ENCODE measurements at places on chromosomes 16 and 17.

DNA sequence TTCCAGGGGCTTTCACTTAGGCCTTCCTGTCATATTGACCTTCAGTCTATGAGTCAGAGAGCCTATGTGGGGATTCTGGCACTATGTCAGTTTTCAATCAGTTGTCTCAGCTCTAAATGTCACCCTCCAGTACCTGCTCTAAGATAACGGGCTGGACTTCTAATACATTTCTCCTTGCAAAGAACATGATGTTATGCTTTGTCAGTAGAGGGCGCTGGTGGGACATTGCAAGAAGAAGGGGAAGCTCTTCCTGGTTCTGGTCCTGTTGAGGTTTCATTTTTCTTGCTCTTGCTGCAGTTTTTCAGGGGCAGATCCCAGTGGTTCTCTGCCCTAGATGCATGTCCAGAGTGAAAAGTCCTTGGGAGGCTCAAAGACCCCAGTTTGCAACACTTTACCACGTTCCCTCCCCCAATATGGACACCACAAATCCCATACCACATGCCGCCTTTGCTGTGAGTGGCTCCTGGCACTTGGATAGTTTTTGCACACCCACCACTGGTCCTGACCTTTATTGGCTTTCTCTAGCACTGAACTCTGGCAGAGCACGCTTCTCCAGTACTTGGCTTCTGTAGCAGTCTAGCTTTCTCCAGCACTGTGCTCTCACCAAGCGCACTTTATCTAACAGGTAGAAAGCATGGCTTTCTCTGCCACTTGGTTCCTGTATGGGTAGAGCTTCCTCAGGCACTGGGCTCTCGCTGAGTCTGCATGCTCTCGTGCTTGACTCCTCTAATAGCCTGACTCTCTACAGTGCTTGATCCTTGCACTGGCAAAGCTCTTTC is 49.0 kb downstream of the BCL7C start:
- DNase-seq: peak; percentile 61

DNA sequence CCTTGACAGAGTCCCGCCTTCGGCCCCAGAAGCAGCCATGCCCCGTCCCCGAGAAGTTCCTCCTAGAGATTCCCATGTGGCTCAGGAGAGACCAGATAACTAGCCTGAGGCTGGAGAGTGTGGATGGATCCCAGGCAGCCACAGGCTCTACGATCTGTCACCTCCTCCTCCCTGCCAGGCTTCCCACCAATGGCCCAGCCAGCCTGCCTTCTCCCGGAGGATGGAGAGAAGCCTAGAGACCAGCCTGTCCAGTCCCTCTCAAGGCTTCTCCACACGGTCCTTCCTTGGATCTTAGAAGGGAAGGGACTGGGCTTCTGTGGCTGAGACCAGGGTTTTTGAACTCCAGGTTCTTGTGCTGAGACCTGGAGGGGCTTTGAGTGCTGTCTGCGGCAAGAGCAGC is 1.6 kb upstream of the SMTNL2 start:
- no peak for DNase-seq

DNA sequence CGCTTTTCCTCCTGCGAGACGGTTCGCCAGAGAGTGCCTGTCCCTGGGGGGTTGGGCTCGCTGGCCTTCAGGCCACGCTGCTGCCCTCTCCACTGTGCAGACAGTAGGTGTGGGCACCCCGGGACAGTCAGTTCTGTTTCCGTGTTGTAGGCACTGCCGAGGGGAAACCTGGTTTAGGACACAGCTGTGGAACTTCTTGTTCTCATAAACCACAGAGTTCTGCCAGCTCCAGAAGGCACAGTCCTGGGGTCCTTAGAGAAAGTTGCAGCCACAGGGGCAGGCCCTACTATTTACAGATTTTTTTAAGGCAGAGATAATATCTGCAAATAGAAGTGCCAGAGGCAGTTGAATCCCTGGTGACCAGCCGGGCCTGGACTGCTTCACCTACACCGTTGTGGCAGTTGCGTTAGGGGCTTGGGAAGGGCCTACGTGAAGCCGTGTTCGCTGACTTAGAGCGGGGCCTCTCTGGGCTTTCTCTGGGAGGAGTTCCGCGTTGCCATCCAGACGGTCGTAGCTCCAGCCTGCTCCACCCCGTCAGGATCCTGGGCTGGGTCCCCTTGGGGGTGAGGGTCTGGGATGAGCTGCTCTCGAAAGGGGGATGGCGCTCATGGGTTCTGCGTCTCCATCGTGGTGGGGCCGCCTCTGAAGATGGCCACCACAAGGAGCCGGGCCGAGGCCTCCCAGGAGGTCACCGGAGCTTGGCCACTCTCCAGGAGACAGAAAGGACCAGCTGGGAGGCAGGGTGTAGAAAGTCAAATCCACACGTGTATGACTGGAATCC is 126.3 kb downstream of the BANP start:
- DNase-seq: no peak

DNA sequence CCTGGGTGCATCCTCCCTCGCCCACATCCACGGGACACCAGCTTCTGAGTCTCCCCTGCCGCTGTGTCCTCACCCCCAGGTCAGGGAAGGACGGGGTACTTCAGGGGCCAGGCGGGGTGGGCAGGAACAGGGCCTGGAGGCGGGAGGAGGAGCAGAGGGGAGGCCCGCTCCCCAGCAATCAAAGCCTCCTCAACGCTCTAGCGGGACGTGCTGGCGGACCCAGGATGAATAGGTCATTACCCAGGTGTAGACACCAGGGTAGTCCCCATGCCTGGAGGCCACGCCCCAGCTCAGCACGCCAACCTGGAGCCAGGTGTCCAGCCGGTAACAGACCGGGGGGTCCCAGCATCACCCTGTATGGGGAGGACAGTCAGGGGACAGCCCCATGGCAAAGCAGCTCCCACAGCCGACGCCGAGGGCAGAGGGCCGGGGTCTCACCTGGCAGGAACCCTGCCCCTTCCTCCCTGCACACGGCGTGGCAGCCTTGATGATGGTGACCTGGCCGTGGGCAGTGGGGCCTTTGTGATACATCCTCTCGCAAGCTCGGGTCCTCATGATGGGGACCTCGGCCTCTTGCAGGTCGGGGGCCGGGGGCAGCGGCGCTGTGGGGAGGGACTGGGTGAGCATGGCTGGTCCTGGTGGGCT is 24.2 kb downstream of the TPSD1 start:
- DNase-seq: no peak

DNA sequence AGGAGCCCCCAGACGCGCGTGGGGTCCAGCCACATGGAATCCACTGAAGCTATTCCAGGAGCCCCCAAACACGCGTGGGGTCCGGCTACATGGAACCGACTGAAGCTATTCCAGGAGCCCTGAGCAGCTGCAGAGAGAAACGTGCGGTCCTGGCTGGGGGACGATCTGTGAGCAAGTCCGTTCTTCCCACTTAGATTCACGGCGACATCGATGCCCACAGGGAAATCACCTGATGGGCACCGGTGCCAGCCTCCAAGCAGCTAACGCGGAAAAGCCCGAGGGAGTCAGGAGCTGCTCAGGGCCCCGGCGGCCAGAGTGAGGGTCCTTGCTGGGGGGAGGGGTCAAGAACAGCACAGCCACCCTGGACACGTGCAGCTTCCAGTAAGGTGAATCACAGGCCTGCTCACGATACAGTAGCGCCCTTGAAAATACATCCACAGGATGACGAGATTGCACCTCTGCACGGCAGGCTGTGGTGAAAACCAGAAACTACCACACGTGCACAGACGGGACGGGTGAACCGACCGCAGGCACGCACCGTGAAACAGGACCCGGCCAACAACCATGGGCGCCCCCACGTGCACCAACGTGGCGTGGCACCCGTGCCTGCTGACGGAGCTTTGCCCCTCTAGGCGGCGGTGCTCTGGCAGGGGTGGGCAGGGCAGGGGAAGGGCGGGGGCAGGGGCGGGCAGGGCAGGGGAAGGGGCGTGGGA is 77.7 kb upstream of the GNG13 start:
- no peak for DNase-seq

DNA sequence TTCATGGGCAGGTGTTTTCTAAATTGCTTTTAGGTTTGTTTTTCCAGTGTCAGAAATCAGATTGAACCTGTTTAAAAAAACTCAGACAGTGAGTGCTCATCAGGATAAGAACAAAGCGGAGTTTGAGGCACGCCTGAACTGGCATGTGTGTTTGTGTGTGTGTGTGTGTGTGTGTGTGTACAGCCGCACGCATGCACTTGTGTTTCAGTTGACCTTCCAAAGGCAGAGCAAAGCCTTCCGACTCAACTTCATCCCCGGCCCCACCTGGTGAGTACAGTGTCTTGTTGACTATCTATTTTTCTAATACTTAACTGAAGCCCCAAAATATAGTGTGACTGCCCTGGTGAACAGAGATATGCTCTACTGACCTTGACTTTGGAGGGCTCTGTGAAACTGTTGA is 225.1 kb downstream of the IRX3 start:
- no peak for DNase-seq

- no peak for DNase-seq
These were observed 2.3 kb upstream of the CCL3 start for GRCh38 chr17:36092230-36092629.

GRCh38 chr17:4980644-4981216 is 6.7 kb downstream of the CAMTA2 start:
- DNase-seq: no peak

DNA sequence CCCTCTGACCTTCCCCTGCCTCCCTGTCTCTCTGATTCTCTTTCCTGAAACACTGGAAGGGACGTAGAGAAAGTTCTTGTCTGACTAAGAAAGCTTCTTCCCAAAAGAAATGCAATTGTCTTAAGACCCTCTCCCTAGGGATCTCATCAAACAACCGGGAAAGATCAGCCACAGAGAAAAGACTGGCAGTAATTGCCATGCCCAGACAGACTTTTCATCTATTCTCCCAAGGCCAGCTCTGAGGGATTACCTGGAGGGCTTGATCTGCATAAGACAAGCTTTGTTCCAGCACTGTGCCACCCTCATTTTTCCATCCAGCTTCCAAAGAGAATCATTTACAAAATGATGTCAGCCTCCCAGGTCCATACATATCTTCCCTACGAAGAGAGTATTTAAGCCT is 38.8 kb upstream of the HS3ST3A1 start:
- no peak for DNase-seq

DNA sequence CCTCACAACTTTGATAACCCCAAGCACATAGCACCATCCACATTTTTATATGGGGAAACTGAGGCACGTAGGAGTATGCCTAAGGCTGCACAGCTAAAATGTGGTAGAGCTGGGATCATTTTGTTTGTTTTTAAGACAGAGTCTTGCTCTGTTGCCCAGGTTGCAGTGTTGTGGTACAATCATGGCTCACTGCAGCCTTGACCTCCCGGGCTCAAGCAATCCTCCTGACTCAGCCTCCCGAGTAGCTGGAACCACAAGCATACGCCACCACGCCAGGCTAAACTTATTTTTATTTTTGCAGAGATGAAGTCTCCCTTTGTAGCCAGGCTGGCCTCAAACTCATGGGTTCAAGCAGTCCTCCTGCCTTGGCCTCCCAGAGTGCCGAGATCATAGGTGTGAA is 81.0 kb upstream of the GSE1 start:
- DNase-seq: no peak

DNA sequence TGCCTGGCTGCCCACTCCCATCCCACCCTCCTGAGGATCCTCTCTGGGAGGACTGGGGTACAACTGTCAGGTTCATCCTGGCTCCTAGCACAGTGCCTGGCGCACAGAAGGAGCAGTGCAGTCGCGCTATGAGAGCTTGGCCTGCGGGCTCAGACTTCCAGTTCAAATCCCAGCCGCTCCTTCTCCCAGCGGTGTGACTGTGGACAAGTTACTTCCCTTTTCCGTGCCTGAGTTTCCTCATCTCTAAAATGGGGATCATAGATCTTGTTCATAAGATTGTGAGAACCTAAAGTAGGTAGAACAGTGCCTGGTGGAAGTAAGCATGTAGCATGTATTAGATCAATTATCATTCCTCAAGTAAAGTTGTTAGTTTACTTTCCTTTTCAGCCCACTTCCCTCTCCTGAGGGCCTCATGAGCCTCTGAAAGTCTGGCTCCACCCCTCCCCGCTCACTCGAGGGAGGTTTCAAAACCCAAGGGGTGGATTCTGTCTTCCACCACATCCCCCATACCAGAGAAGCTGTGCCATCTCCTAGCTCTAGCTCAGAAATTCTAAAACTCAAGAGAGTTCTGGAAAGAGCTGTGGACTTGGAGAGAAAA is 19.9 kb upstream of the COL1A1 start:
- no peak for DNase-seq

- DNase-seq: peak; percentile 21
These were observed 3.1 kb upstream of the SETD6 start for GRCh38 chr16:58511933-58512815.

GRCh38 chr17:31888124-31888523 is 13.4 kb downstream of the UTP6 start:
- DNase-seq: peak; percentile 49

DNA sequence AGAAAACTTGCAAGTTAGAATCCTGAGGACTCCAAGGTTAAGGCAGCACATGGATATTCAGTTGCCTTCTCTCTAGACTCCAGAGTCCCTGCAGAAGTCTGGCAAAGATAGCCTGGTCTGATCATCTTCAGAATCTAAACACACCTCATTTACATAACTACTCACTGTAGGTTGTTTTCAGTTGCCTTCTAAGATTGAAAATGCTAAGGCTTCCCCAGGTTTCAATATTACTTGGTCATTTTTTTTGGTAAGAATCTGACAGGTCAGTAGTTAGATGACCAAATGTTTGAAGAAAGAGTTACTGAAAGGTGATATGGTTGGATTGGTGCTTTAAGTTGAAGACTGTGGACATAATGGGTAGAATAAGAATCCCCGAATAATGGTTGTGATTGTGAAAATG is 205.4 kb upstream of the KCNJ16 start:
- no peak for DNase-seq

DNA sequence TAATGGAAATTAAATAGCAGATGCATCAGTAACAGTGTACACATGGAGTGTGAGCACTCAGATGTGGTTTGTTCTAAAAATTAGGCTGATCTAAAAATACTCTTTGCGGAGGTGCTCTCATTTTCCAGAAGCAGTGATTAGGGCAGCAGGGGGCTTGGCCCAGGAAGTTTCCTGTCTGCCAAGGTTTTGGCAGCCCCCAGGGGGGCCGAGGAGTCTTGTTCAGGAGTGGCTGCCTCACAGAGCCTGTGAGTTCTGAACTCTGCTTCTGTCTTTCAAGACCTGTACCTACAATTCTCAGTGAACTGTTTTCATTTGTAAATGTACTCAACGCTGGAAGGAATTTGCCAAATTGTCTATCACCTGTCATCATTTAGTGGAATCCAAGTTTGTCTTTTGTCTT is 388.4 kb upstream of the CDH11 start:
- DNase-seq: no peak

GRCh38 chr17:7465597-7466275 is 13.7 kb downstream of the ZBTB4 start:
- no peak for DNase-seq

GRCh38 chr17:4304417-4305027 is 40.7 kb upstream of the ANKFY1 start:
- DNase-seq: no peak

- no peak for DNase-seq
These were observed 17.9 kb downstream of the CASKIN1 start for GRCh38 chr16:2178321-2179106.

GRCh38 chr17:68427575-68427974 is 29.7 kb downstream of the WIPI1 start:
- no peak for DNase-seq

GRCh38 chr16:27444015-27444414 is 42.0 kb downstream of the IL21R start:
- DNase-seq: no peak

GRCh38 chr17:164303-165235 is 16.9 kb downstream of the DOC2B start:
- peak; percentile 1 for DNase-seq
